Occipital lobe (tissue), 3 donors: ENCODE measurements at places on chromosomes 6 and 20. TPM values are rescaled to one million over a fixed set of nuclear protein-coding genes. Genes with fewer than 3 reads are reported as not detected.

DNA sequence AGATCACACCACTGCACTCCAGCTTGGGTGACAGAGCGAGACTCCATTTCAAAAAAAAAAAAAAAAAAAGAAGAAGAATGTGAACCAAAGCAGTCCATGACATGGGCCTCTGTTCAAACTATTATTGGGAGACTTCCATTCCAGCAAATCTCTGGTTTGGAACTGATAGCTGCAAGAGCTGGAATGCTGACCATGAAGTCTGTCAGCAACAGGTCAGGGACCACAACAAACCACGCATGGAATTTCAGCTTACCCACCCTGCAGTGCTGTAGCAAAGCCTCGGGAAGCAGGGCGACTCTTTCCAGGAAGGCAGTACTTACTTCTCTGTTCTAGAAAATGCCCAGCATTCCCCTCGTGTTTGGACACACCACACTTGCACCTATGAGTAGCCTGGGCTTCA, 34.1 kb upstream of the TBC1D7 start:
- no peak for DNase-seq

MAS1 gene
- not detected for total RNA-seq

PPDPF gene
- 43.5 TPM for total RNA-seq

- no peak for DNase-seq
Measured at GRCh38 chr6:85137865-85138264, 312.0 kb upstream of the NT5E start.

BAK1 gene
- total RNA-seq, result 3.7 TPM

DNA sequence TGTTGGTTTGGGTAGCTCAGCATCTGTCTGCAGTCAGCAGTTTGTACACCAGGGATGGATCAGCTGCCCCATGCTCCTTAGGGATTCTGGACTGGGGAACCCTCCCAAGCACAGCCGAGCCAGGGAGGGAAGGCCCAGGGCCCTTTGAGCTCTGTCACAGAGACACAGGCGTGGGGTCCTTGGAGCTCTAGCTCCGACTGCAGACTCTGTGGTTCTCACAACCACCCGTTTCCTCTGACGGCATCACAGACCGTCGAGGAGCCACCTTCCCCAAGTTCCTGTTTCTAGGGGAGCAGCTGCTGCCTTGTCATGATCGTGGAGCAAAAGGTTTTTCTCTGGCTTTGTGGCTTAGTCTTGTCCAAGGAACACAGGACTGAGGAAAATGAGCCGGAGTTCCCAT, at the start of gene SLA2:
TSS of gene SLA2 (minus strand) at position 199 of the 400 bp plus-strand sequence. CDS start 4,861 bp downstream, outside the sequence.
- no peak for DNase-seq

PYGB gene
- 72.1 TPM for total RNA-seq

DNA sequence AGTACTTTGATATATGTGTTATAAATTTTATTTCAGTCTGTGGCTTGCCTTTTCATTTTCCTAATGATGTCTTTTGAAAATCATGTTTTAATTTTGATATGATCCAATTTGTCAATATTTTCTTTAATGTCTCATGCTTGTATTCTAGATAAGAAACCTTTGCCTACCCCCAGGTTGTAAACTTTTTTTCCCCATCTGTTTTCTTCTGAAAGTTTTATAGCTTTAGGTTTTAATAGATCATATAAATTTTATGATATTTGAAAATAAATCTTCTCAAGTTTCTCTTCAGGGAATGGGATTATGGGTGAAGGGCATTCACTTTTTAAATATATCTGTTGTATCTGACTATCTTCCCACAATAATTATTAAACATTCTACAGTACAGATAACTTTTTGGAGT, 66.7 kb downstream of the SESN1 start:
- no peak for DNase-seq

- peak; percentile 63 for DNase-seq
Measured at GRCh38 chr6:29628419-29629281, 4.3 kb downstream of the GABBR1 start.

MLN gene
- not detected for total RNA-seq

PRPF6 gene
- 71.0 TPM for total RNA-seq
